DMS 273 treated with DMSO at 0.1 percent for 48 hours (cell line): ENCODE measurements at places on chromosomes 16 and 17.
A peak's percentile ranks its signal among the peaks of the same experiment; 100 is the strongest.

DNA sequence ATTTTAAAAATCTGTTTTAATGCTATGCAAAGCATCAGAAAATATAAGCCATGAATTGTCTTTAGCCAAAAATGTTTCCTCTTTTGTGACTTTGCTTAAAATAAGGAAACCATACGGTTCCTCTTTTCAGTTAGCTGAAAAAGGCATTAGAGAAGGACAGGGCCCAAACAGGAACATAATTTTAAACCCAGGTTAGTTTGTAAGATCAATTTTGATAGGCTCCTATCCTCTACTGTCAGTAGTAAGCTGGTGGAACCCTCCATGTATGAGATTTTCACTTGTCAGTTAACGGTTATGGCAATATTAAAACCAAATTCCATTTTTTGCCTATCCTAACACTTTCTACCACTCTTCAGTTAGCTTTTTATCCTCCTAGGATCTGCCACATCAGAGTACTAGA, 4.3 kb downstream of the EVI2B start:
- DNase-seq = no peak

- DNase-seq = no peak
Observed at GRCh38 chr17:32992321-32993033, 830 bp downstream of the SPACA3 start.

DNA sequence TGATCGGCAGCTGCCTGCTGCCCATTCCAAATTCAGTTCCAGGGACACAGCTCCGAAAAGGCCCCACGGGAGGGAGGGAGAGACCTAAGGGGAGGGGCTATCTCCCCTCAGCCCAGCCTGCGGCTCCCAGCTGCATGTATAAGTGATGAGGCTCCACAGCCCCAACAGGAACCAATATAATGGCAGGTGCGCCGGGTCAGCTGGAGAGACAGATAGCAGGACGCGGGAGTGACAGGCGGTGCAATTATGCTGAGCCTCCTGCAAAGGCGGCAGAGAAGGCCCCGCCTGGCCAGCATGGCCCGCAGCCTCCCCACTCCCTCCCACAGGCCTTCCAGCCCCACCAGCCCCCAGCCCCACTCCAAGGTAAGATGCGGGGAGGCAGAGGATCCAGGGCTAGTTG, 8.1 kb upstream of the C1QL1 start:
- DNase-seq = no peak

DNA sequence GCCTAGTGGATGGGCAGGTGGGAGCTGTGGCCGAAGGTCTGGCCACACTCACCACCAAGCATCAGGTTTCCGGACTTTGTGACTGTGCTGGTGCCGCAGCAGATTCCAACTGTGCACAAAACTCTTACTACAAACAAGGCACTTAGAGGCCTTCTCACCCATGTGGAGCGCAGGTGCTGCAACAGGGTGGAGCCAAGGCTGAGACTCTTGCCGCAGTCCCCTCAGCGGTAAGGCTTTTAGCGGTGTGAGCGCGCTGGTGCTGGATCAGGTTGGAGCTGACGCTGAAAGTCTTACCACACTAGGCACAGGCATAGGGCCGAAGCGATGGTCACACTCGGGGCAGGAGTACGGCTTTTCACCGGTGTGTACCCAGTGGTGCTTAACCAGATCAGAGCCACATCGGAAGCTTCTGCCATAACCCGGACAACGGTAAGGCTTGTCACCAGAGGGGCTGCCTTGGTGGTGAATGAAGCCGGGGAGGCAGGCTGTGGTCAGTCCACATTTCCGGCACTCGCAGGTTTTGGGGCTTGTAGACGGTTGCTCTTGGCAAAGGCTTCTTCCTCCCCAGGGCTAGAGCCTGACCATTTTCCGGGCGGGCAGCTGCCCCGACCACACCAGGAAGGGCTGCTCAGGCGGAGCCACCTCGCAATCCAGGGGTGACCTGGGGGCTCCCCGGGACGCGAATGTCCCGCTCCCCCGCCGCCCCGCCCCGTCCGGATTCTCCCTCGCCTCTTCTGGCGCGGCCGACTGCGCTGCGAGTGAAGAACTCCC, 1.0 kb upstream of the ARMC5 start:
- no peak for DNase-seq

- DNase-seq = no peak
Observed at GRCh38 chr16:89314357-89314756, 96.9 kb downstream of the ZNF778 start.

DNA sequence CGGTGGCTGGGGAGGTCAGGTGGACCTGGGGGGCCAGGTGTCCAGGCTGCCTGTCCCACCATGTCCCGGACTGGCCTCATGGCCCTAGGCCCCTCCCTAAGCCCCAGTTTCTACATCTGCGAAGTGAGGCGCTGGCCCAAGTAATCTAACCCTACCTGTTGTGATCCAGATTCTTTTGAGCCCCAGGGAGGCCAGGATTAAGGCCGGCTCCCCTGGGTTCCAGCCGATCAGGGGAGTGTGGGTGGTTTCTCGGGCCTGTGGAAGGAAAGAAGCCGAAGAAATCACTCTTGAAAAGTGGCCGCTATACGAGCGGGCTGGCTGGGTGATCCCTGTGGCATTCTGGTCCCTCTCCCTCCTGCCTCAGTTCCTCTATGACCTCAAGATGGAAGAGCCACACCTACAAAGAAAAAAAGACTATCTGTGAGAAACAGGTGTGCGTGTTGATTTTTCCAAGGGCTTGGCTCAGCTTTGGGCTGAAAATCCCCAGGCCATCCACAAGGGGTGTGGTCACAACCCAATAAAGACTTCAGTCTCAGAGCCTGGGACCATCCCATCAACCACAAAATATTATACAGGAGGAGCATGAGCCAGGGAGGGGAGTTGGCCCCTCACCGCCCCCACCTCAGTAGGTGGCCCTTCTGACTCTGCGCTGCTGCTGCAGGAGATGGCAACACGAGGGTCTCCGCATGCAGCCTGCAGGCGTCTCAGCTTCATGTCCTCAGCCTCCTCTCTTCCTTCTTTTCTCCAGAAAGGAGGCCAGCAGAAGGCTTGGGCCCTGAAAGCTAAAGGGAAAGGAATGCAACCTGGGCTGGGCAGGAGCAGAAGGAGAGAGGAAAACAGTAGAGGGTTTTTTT, 20.3 kb downstream of the GPR142 start:
- DNase-seq = no peak

GRCh38 chr17:73710095-73710592, 65.9 kb upstream of the SDK2 start:
- peak; percentile 33 for DNase-seq

- DNase-seq = no peak
Observed at GRCh38 chr17:2580151-2580550, 13.3 kb upstream of the PAFAH1B1 start.

- DNase-seq = no peak
Observed at GRCh38 chr17:18247613-18248001, 10.9 kb downstream of the FLII start.
